ENCODE measurements at places on chromosomes 13 and 19. TPM values are rescaled to one million over a fixed set of nuclear protein-coding genes. Genes with fewer than 3 reads are reported as not detected.

KRTDAP gene
- not detected for total RNA-seq

SIGLEC6 gene
- not detected for total RNA-seq

ZNF154 gene
- total RNA-seq = 2.4 TPM

CATSPERD gene
- total RNA-seq = not detected

LILRA6 gene
- not detected for total RNA-seq

HCN2 gene
- total RNA-seq = 0.70 TPM

IQCN gene
- under 0.01 TPM for total RNA-seq

LGALS14 gene
- not detected for total RNA-seq

FFAR3 gene
- not detected for total RNA-seq

DCT gene
- total RNA-seq = not detected

ZNF541 gene
- total RNA-seq = 0.33 TPM

MICU2 gene
- 46.3 TPM for total RNA-seq

SCAF1 gene
- total RNA-seq = 26.5 TPM

ESD gene
- 89.7 TPM for total RNA-seq

KDM4B gene
- 20.2 TPM for total RNA-seq

NRTN gene
- 0.85 TPM for total RNA-seq

ZNF229 gene
- total RNA-seq = 14.6 TPM

CEACAM1 gene
- 24.5 TPM for total RNA-seq

GPR183 gene
- 0.34 TPM for total RNA-seq

TNNI3 gene
- total RNA-seq = not detected

NKPD1 gene
- 0.37 TPM for total RNA-seq

CDC37 gene
- 367 TPM for total RNA-seq

ZNF577 gene
- 4.4 TPM for total RNA-seq

SIAH3 gene
- total RNA-seq = under 0.01 TPM

WBP4 gene
- total RNA-seq = 9.5 TPM

ZNF548 gene
- total RNA-seq = 13.3 TPM

SLC17A7 gene
- total RNA-seq = 0.17 TPM

COL4A1 gene
- 1,882 TPM for total RNA-seq

NEK5 gene
- total RNA-seq = 0.34 TPM

ZNF728 gene
- 0.34 TPM for total RNA-seq

PSG2 gene
- not detected for total RNA-seq

KIR3DL1 gene
- total RNA-seq = not detected

LILRB2 gene
- not detected for total RNA-seq

FLT3 gene
- not detected for total RNA-seq

MIR17HG gene
- total RNA-seq = 13.1 TPM

CAMSAP3 gene
- 0.19 TPM for total RNA-seq

MEIOSIN gene
- not detected for total RNA-seq

DOCK6 gene
- 95.3 TPM for total RNA-seq

RASGRP4 gene
- total RNA-seq = not detected

TPP2 gene
- total RNA-seq = 75.2 TPM

RFPL4A gene
- 0.14 TPM for total RNA-seq

ZNF527 gene
- 6.0 TPM for total RNA-seq
